Activated CD8-positive, alpha-beta T cell treated with anti-CD3 and anti-CD28 coated beads, Interleukin-2, amount 10 ng/mL, durations not matched to agents 7 days and 5 days (primary cell): ENCODE measurements at places on chromosomes 6 and 20. TPM values are rescaled to one million over a fixed set of nuclear protein-coding genes. Genes with fewer than 3 reads are reported as not detected.
A peak's percentile ranks its signal among the peaks of the same experiment; 100 is the strongest.

DNA sequence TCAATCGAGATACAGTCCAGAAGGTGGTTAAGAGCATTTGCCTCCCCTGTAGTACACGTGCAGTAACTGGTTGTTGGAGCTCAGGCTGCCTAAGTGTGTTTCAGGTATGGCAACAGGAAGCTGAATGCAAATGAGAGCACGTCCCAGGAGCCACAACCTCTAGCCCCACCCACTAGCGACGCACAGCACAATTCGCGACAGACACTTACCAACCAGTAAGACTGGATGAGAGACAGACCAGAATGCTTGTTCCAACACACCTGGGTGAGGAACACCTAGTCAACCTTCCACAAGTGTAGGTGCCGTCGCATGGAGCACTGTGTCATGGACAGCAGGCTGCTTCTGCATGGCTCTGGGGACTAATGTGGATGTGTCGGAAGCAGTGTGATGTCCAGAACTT lies 7.2 kb upstream of the SERPINB1 start:
- H3K4me1 ChIP-seq: peaks cover 53% of the 10 kb centered on the region
- peak overlapping the region; percentile 3 for H3K4me3 ChIP-seq
- peak overlapping the region; percentile 68 for H3K27ac ChIP-seq
- DNase-seq: peak; percentile 81
- H3K27me3 ChIP-seq: no peaks in the 10 kb centered on the region

DNA sequence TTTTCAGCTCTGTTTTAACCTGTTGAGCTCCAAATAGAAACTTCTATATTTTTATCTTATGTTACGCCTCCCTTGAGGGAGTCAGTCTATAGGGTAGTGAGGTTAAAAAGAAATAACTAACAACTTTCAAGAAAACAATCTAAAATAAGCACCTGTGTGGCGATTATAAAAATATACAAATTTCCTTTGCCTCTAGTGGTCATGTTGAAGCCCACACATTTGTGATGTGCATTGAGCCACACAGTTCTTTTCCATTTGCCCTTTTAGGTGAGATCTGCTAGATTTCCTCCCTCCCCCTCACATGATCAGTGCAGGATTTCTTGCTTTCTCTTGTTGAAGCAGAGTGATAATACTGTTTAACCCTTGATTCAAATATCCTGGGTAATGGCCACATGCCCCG lies 84.2 kb downstream of the MYB start:
- no peaks in the 10 kb centered on the region for H3K4me1 ChIP-seq
- H3K27ac ChIP-seq: no peak overlapping the region
- no peaks in the 10 kb centered on the region for H3K36me3 ChIP-seq
- H3K27me3 ChIP-seq: no peaks in the 10 kb centered on the region

DNA sequence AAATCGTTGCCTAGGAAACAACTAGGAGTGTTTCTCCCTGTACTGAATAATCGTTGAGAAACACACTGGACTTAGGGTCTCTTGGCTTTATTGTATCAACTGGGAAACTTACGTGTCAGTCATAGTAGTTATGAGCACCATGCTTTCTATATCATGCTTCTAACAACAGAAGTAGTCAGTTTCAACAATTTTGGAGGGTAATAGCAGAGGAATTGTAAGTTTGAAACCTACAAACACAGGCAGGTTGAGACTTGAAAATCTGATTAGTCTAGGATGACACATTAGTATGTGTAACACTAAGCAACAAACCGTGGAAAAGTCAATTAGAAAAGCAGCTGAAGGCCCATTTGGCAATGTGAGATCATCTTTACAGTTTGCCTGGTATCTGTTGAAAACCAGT lies 43.9 kb upstream of the FABP7 start:
- no peak overlapping the region for H3K27ac ChIP-seq
- H3K27me3 ChIP-seq: peaks cover 21% of the 10 kb centered on the region
- H3K4me3 ChIP-seq: no peak overlapping the region
- no peaks in the 10 kb centered on the region for H3K4me1 ChIP-seq
- no peak for DNase-seq

GRCh38 chr6:104585646-104586045 lies 274.1 kb downstream of the HACE1 start:
- peaks cover 3% of the 10 kb centered on the region for H3K27me3 ChIP-seq
- no peak overlapping the region for H3K27ac ChIP-seq
- DNase-seq: no peak
- H3K4me3 ChIP-seq: no peak overlapping the region

GRCh38 chr20:37749218-37749617 lies 55.4 kb downstream of the CTNNBL1 start:
- DNase-seq: no peak
- H3K27ac ChIP-seq: no peak overlapping the region
- H3K27me3 ChIP-seq: no peaks in the 10 kb centered on the region

Gene OPRM1
- not detected for total RNA-seq

GRCh38 chr20:53493311-53493857 lies 100.3 kb downstream of the ZNF217 start:
- no peak overlapping the region for H3K4me3 ChIP-seq
- H3K27ac ChIP-seq: no peak overlapping the region
- no peaks in the 10 kb centered on the region for H3K27me3 ChIP-seq
- no peaks in the 10 kb centered on the region for H3K4me1 ChIP-seq

DNA sequence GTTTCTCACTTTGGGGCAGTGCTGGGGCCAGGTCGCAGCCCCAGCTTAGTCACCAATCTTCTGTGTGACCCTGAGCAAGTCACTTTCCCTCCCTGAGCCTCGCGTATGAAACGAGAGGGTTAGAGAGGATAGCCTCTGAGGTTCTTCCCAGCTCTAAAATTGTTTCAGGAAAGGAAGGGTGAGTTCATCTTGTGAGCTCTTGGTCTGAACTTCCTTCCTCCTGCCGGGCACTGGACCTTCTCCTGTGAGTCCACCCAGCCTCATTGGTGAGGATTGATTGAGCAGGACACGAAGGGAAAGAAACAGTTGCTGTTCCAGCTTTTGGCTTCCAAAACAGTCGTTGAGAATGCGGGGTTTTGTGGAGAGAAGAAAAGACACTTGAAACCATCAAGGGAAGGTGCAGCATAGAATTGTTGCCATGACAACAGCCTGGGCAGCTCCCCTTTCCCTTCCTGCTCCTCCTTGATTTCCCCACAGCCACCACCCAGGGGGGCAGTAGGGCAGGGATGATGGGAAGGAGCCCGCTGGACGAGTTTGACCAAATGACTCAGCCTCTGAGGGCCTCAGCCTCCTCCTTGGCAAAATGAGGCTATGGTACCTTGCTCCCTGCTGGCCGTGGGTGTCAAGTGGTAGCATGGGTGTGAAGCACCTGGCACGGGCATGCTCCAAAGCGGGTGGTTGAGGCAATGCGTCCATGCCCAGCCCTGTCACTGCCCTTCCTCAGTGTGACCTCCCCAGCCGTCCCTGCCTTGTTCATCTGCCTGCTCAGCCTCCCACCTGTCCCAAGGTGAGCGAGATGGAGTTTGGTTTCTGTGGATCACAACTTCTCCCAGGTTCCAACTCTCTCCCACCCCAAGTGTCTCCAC lies 107.8 kb downstream of the CDC5L start:
- H3K4me1 ChIP-seq: no peaks in the 10 kb centered on the region
- H3K36me3 ChIP-seq: no peaks in the 10 kb centered on the region
- H3K4me3 ChIP-seq: no peak overlapping the region
- no peak for DNase-seq
- no peak overlapping the region for H3K27ac ChIP-seq

Gene BANF2
- not detected for total RNA-seq

GRCh38 chr20:46850416-46850815 lies 44.2 kb upstream of the EYA2 start:
- no peaks in the 10 kb centered on the region for H3K27me3 ChIP-seq
- no peak overlapping the region for H3K4me3 ChIP-seq
- H3K36me3 ChIP-seq: no peaks in the 10 kb centered on the region
- H3K27ac ChIP-seq: no peak overlapping the region
- DNase-seq: no peak

Gene C6orf15
- total RNA-seq: not detected

GRCh38 chr6:23589811-23590210 lies 536.2 kb upstream of the NRSN1 start:
- no peaks in the 10 kb centered on the region for H3K4me1 ChIP-seq
- DNase-seq: no peak
- no peaks in the 10 kb centered on the region for H3K36me3 ChIP-seq
- no peaks in the 10 kb centered on the region for H3K27me3 ChIP-seq
- H3K4me3 ChIP-seq: no peak overlapping the region

DNA sequence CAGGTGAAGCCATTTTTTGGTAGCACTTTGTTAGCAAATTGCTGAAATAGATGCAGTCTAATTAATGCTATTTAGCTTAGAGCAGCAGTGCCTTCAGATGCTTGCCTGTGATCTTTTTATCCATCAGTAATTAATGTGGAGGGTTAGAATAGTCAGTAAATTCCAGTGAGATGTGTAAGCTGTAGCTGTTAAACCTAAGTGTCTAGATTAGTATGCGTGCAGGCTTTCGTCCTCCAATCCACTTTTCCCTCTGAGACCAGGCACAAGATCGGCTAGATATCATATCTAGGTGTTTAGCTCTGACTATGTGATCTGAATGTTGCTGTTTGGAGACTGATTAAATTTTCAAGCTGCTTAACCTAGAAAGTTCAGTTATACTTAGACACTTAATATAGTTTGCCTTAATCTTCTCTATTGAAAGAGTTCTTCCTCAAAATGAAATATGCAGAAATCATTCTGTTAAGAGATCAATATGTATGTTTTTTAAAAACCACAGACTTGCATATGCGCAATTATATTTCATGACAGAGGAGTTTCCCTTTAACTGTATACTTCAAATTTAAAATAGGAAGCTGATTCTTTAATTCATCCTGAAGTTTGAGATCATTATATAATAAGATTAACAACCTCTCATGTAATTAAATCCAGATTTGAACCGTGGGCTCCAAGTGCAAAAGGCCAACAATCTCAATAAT lies 41.2 kb downstream of the XRN2 start:
- DNase-seq: no peak
- no peak overlapping the region for H3K27ac ChIP-seq
- peaks cover 56% of the 10 kb centered on the region for H3K36me3 ChIP-seq
- no peaks in the 10 kb centered on the region for H3K4me1 ChIP-seq
- H3K4me3 ChIP-seq: no peak overlapping the region

- no peaks in the 10 kb centered on the region for H3K4me1 ChIP-seq
- H3K36me3 ChIP-seq: no peaks in the 10 kb centered on the region
- H3K4me3 ChIP-seq: no peak overlapping the region
- H3K27ac ChIP-seq: no peak overlapping the region
- peaks cover 2% of the 10 kb centered on the region for H3K27me3 ChIP-seq
These were observed 44.2 kb downstream of the BMP6 start for GRCh38 chr6:7770111-7770510.

GRCh38 chr6:44349904-44350649 lies 7.6 kb downstream of the SPATS1 start:
- H3K36me3 ChIP-seq: no peaks in the 10 kb centered on the region
- no peaks in the 10 kb centered on the region for H3K4me1 ChIP-seq
- no peak overlapping the region for H3K4me3 ChIP-seq
- no peak overlapping the region for H3K27ac ChIP-seq

DNA sequence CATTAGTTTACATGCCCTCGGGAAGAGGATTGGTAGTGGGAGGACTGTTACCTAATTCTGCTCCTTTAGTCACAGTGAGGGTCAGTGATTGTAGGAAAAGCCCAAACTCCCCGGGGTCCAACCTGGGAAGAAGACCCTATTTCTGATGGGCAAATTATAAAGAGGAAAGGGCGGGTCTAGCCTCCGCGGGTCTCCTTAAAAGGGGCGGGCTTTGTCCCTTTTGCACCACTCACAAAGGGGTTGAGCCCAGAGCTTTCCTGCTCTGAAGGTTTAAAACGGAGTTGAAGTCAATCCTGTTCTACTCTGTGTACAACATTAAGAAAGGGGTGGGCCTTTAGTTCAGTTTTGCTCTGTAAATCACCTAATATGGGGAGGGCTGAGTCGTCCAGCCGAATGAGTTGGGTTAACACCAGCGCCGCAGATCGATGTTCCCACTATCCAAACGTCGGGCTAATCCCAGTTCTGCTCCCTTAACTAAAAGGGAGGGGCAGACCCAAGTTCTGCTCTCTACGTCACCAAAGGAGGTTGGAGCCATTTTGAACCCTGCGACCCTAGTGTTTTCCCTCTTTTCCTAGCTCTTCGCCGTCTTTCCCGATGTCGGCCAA lies 920 bp upstream of the RNF5 start:
- H3K4me3 ChIP-seq: peak overlapping the region; percentile 90
- no peaks in the 10 kb centered on the region for H3K27me3 ChIP-seq
- peak overlapping the region; percentile 92 for H3K27ac ChIP-seq

Gene ORC3
- total RNA-seq: 27.1 TPM

Gene HSPA12B
- not detected for total RNA-seq

DNA sequence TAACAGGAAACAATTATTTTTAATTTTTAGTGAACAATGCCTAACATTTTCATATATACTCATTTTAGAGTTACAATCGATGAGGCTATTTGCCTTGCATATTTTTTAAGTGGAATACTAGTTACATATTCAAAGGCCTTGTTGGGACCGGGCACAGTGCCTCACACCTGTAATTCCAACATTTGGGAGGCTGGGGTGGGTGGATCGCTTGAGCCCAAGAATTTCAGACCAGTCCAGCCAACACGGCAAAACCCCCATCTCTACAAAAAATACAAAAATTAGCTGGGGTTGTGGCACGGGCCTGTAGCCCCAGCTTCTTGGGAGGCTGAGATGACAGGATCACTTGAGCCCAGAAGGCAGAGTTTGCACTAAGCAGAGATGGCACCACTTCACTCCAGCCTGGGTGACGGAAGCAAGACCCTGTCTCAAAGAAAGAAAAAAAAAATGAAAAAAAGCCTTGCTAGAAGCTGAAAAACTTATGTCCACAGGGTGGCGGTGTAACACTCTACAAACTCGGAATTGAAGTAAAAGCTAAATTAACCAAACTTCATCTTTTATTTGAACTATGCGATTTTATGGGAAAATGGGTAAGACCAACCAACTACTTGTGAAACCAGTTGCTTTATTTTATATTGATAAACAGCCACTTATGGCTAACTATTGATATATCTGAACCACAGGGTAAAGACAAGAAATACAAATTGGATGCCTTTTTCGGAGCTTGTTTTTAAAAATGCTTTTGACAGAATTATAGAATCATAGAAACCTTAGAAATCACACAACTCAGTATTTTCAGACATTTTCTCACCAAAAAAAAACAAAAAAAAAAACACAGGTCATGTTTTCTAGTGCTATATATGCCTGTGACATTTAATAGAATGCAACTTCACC lies 24.1 kb upstream of the ROS1 start:
- peaks cover 33% of the 10 kb centered on the region for H3K27me3 ChIP-seq

Gene FAM135A
- total RNA-seq: 7.8 TPM

DNA sequence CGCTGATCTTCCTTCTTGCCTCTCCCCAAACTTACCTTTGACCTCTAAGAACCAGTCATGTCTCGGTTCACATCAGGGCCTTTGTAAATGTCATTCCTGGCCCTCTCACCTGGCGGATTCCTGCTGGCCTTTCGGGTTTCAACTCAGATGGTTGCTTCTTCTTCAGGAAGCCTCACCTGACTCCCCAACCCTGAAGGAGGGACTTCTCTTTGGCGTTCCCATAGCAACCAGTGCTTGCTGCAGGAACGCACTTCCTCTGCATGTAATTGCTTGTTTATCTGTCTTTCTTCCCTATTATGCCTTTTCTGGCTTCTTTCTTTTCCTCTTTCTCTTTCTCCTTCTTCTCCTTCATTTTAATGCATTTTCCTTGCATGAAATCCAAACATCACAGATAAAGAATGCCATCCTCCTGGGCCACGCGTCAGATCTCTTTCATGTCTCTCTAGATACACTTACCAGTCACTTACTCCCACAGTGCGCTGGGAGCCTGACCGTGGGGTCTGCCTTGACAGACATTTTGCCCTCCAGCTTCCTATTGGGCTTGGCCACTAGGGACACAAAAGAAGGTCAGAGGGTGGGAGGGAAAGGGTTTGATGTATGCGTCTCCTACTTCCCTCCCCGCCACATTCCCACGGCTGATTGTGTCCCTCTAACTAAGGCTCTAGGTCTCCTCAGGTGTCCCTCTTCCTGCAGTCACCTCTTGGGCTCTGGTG lies 295.7 kb upstream of the TSHZ2 start:
- no peaks in the 10 kb centered on the region for H3K4me1 ChIP-seq
- no peaks in the 10 kb centered on the region for H3K36me3 ChIP-seq
- no peak overlapping the region for H3K4me3 ChIP-seq
- peaks cover 3% of the 10 kb centered on the region for H3K27me3 ChIP-seq
- no peak overlapping the region for H3K27ac ChIP-seq

Gene CST5
- total RNA-seq: not detected
